Activated CD4-positive, alpha-beta memory T cell treated with anti-CD3 and anti-CD28 coated beads, Interleukin-2, amount 10 ng/mL, durations not matched to agents 7 days and 5 days (primary cell): ENCODE measurements at places on chromosomes 6 and 20. TPM values are rescaled to one million over a fixed set of nuclear protein-coding genes. Genes with fewer than 3 reads are reported as not detected.

- H3K27ac ChIP-seq, result no peak overlapping the region
- peaks cover 14% of the 10 kb centered on the region for H3K4me1 ChIP-seq
- H3K27me3 ChIP-seq, result no peaks in the 10 kb centered on the region
- DNase-seq, result no peak
Observed at GRCh38 chr6:110566346-110567125, 90.1 kb upstream of the SLC22A16 start.

- DNase-seq, result no peak
- no peak overlapping the region for H3K27ac ChIP-seq
- no peaks in the 10 kb centered on the region for H3K36me3 ChIP-seq
- peaks cover 72% of the 10 kb centered on the region for H3K4me1 ChIP-seq
- H3K27me3 ChIP-seq, result peaks cover 5% of the 10 kb centered on the region
Observed at GRCh38 chr20:23143986-23144690, 58.0 kb upstream of the CD93 start.

DNA sequence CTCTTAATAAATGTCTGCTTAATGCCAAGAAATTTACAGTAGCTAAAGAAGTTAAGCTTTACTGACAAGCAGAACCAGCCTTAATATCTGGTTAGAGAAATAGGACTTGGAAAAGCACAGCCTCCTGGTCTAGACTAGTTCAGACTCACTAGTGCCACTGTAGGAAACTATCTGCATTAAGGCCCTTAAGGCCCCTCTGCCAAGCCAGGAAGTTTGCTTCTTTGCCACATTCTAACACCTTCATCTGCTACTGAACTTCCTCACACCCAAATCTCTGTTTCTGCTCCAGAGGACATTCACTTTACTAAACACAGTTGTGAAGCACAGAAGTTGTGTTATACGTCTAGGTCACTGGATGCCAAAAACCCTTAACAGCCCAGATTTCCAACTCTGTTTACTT, 302.8 kb downstream of the BTBD9 start:
- DNase-seq, result no peak
- peaks cover 8% of the 10 kb centered on the region for H3K36me3 ChIP-seq
- H3K27me3 ChIP-seq, result no peaks in the 10 kb centered on the region
- no peak overlapping the region for H3K4me3 ChIP-seq
- no peaks in the 10 kb centered on the region for H3K4me1 ChIP-seq

GRCh38 chr20:45070932-45071632, 29.8 kb downstream of the KCNS1 start:
- no peak overlapping the region for H3K27ac ChIP-seq
- no peaks in the 10 kb centered on the region for H3K27me3 ChIP-seq
- H3K4me3 ChIP-seq, result no peak overlapping the region
- no peak for DNase-seq
- peaks cover 61% of the 10 kb centered on the region for H3K36me3 ChIP-seq

MEI4 gene
- not detected for total RNA-seq

GRCh38 chr20:41318271-41318649, 729 bp upstream of the ZHX3 start:
- peaks cover 4% of the 10 kb centered on the region for H3K27me3 ChIP-seq
- no peaks in the 10 kb centered on the region for H3K36me3 ChIP-seq
- H3K27ac ChIP-seq, result no peak overlapping the region
- H3K4me3 ChIP-seq, result peak overlapping the region; percentile 59
- no peak for DNase-seq

DNA sequence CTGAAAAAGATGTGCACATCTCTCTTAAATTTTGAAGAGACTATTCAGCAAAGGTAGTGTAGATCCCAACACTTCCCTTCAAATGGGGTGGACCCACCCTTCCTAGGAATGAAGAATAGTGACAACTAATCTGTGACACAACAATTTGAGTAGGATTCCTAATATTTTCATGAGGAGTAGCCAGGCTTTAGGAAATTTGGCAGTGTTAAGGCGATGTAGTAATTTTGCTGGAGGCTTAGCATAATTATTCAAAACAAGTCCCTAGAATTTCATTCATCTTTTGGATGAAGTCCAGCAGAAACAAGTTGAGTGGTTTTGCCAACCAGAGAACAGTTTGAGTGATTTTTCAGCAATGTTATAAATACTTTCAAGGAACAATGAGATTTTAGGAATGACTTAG, 52.4 kb downstream of the ELOVL4 start:
- no peak for DNase-seq
- H3K4me1 ChIP-seq, result peaks cover 5% of the 10 kb centered on the region
- H3K27ac ChIP-seq, result no peak overlapping the region

GRCh38 chr20:8646033-8646441, 422.9 kb upstream of the PLCB4 start:
- H3K27ac ChIP-seq, result no peak overlapping the region
- no peak for DNase-seq
- H3K36me3 ChIP-seq, result no peaks in the 10 kb centered on the region
- no peaks in the 10 kb centered on the region for H3K4me1 ChIP-seq
- no peaks in the 10 kb centered on the region for H3K27me3 ChIP-seq

- H3K27me3 ChIP-seq, result no peaks in the 10 kb centered on the region
- H3K27ac ChIP-seq, result no peak overlapping the region
- peaks cover 44% of the 10 kb centered on the region for H3K4me1 ChIP-seq
- H3K4me3 ChIP-seq, result no peak overlapping the region
- no peak for DNase-seq
Observed at GRCh38 chr20:47546184-47547033, 44.7 kb downstream of the NCOA3 start.

GRCh38 chr20:50460608-50461267, 49.4 kb upstream of the PTPN1 start:
- H3K4me3 ChIP-seq, result no peak overlapping the region
- peak; percentile 86 for DNase-seq
- H3K27ac ChIP-seq, result no peak overlapping the region
- H3K36me3 ChIP-seq, result no peaks in the 10 kb centered on the region

FAM83D gene
- 19.9 TPM for total RNA-seq

SCUBE3 gene
- not detected for total RNA-seq

GRCh38 chr6:44232676-44233566, 9.5 kb downstream of the SLC29A1 start:
- H3K4me1 ChIP-seq, result peaks cover 21% of the 10 kb centered on the region
- no peak overlapping the region for H3K4me3 ChIP-seq
- peaks cover 8% of the 10 kb centered on the region for H3K36me3 ChIP-seq
- DNase-seq, result no peak
- peak overlapping the region; percentile 2 for H3K27ac ChIP-seq

- no peak for DNase-seq
- H3K27ac ChIP-seq, result no peak overlapping the region
- H3K36me3 ChIP-seq, result no peaks in the 10 kb centered on the region
- H3K4me3 ChIP-seq, result no peak overlapping the region
- peaks cover 2% of the 10 kb centered on the region for H3K27me3 ChIP-seq
Observed at GRCh38 chr6:26489996-26490964, 9.8 kb upstream of the BTN1A1 start.

- H3K36me3 ChIP-seq, result peaks cover 8% of the 10 kb centered on the region
- DNase-seq, result no peak
- H3K27me3 ChIP-seq, result no peaks in the 10 kb centered on the region
- H3K4me3 ChIP-seq, result no peak overlapping the region
- H3K27ac ChIP-seq, result no peak overlapping the region
- H3K4me1 ChIP-seq, result peaks cover 42% of the 10 kb centered on the region
Observed at GRCh38 chr6:105750089-105750488, 336.0 kb upstream of the PRDM1 start.

TGM2 gene
- 0.33 TPM for total RNA-seq

DNA sequence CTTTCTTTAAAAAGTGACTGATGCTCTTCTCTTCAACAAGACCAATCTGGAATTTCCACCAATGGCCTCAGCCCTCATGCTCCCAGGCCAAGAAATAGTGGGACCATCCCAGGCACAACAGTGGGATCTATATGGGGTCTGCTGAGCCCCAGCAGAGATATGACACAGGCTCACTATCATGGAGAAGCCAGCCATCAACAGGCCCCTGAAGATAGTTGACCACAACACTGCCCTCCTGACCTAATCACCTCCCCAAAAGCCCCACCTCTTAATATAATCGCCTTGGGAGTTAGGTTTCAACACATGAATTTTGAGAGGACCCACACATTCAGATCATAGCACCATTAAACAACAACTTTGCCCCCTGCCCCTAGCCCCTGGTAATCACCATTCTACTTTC, 16.8 kb upstream of the MCM3 start:
- no peak overlapping the region for H3K27ac ChIP-seq
- H3K4me1 ChIP-seq, result peaks cover 47% of the 10 kb centered on the region
- H3K27me3 ChIP-seq, result no peaks in the 10 kb centered on the region
- no peak for DNase-seq

DNA sequence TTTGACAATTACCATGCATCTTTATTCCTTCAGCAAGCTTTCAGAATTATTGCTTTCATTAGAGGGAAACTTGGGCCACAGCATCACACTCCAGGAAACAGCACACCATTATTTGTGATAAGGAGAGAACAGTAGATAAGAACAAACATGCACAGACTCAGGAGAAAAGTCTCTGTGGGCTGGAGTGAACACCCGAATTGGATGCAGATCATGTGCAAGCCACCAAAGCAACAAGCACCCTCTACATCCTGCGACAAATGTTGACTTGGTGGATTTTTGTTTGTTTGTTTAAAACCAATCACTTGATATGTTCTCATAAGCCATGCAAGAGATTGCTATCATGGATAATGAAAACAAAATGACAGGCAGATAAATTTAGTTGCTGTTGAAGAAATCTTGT, 67.7 kb upstream of the ZFP64 start:
- H3K27ac ChIP-seq, result no peak overlapping the region
- no peaks in the 10 kb centered on the region for H3K36me3 ChIP-seq
- H3K27me3 ChIP-seq, result peaks cover 9% of the 10 kb centered on the region
- DNase-seq, result no peak
- no peaks in the 10 kb centered on the region for H3K4me1 ChIP-seq
- H3K4me3 ChIP-seq, result no peak overlapping the region
